ENCODE measurements at places on chromosomes 11 and 22.

- DNase-seq, result no peak
These were observed 132.9 kb downstream of the COMMD9 start for GRCh38 chr11:36156161-36156816.

- DNase-seq, result no peak
These were observed 27.0 kb downstream of the PLEKHA7 start for GRCh38 chr11:16987205-16987568.

GRCh38 chr11:3149852-3150188 lies 15.3 kb downstream of the OSBPL5 start:
- DNase-seq, result no peak

- no peak for DNase-seq
These were observed 163.6 kb downstream of the GRIK4 start for GRCh38 chr11:120675171-120675570.

- no peak for DNase-seq
These were observed 9.4 kb downstream of the IGLL1 start for GRCh38 chr22:23570681-23571080.

DNA sequence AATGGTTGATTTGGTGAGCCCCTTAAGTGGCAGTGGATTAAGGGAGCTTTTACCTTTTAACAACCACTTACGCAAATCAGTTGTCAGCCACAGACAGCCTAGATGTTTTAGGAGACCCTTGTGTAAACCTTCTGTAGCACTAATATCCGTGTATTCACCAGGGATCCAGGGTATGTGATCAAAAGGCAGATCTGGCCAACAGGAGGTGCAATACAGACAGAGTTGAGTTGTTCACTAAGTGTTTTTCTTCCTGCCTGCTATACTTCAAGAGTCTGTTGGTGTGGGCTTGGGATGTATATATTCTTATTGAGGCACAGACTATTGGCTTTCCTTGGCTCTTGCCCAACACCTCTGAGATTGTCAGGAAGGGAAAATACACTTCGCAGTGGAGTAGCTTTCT lies 175.1 kb downstream of the FAT3 start:
- DNase-seq, result peak; percentile 5

DNA sequence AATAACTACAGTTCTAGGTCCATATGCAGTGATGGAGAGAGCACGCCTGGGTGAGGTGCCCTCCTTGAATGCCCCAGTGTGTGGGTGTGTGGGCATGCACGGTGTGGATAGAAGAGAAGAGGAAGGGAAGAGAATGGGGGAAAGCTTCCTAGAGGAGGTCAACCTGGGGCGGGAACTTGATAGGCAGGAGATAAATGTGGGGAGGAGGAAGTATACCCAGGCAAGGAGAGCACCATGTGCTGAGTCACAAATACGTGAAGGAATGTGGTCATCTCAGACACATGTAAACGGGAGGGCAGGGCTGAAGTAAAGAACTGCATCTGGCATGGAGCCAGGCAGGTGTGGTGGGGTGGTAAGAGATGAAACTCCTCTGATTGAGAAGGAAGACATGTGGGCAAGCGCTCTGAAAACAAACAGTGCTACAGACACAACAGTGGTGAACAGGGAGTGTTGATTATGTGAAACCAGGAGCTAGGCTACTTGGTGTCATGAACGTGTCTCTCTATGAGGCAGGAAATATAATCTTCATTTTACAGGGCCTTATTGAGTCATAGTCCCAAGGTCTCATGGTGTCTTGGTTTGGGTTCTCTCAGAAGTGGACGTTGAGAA lies 61.5 kb upstream of the EED start:
- peak; percentile 74 for DNase-seq

- DNase-seq, result peak; percentile 23
These were observed 78.4 kb downstream of the MYO7A start for GRCh38 chr11:77206264-77207018.

DNA sequence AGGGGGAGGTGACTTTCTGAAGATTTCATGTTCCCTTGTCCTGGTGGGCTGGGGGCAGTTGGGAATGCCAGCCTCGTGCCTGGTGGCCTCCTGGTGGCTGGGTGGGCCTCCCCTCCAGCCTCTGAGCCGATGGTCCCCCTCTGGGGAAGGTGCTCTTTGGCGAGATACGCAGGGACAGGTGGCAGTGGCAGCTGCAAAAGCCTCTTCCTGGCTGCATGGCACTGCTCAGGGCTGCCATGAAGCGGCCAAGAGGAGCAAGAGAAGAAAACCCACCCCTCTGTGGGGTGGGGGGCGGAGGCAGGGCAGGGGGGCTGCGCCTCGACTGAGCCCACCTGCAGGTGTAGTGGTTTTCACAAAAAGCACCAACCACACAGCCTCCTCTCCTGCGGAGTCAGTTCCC lies 61.8 kb upstream of the PHF21B start:
- no peak for DNase-seq

- DNase-seq, result no peak
These were observed 20.2 kb upstream of the KCNJ11 start for GRCh38 chr11:17408641-17409040.

GRCh38 chr22:49825944-49826602 lies 1.6 kb downstream of the BRD1 start:
- peak; percentile 69 for DNase-seq

DNA sequence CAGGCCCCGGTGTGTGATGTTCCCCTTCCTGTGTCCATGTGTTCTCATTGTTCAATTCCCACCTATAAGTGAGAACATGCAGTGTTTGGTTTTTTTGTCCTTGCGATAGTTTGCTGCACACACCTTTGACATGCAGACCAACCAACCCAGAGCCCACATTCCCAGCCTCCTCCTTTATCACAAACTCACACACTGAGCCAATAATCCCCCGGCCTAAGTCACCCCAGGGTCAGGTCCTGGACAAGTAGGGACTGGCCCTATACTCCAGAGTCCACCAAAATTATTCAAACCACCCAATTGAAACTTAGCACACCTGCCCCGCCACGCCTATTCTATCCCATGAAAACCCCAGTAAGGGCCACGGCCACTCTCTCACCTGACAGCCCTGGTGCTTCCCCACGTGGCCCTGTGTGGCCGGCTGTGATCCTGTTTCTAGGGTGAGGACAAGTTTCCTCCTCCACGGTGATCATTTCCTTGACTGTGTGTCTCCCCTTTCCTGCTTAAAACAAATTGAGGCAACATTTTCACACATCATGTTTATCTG lies 83.1 kb upstream of the SLC22A12 start:
- no peak for DNase-seq

GRCh38 chr11:3022300-3022967 lies 30.3 kb upstream of the NAP1L4 start:
- peak; percentile 95 for DNase-seq

DNA sequence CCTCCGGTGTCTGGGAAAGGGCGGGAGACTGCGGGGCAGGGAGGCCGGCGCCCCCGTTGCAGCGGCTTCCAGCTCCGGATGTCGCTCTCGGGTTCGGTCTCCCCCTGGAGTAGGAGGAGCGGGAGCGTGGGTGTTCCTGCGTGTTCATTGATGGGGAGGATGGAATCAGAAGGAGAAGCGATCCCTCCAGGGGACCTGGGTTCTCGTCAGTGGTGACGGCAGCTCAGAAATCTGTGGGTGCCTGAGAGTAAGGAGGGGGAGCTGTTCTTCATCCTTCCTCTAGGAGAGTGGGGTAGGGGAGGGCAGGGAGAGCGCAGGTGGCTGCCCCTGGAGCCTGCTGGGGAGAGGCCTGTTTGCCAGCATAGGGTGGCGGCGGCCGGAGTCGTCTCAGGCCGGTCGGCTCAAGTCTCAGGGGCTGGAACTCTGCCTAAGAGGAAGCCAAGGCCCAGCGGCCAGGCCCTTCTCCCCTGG lies 1.1 kb downstream of the UBASH3B start:
- DNase-seq, result peak; percentile 41

- no peak for DNase-seq
These were observed 44.4 kb downstream of the MOB2 start for GRCh38 chr11:1442163-1442562.

DNA sequence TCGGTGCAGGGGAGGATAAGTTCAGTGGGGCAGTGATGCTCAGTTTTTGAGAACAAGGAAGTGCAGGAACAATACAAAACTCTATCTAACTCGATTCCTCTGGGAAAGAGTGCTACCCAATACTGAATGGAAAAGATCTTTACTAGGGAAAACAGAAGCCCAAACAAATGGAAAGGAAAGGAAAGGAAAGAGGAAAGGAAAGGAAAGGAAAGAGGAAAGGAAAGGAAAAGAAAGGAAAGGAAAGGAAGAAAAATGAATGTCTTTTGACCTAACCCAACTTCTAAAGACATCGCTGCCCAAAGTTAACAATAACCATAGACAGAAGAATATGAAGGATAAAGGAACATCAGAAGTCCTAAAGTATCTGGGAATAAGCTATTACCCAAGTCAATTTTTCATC lies 41.6 kb downstream of the PHF21A start:
- no peak for DNase-seq

DNA sequence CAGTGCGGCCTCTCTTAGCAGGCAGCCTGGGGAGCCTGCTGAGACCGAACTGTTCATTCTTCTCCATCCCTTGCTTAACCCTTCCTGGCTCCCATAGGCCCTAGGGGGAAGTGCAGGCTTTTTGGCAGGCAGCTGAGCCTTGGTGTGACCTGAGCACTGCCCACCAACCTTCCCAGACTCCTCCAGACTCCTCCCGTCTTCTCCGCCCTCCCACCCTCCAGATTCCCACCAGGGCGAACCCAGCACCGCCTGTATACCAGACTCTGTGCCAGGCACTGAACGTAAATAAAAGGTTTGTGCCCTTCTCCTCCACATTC lies 7.9 kb downstream of the RELT start:
- DNase-seq, result peak; percentile 40

DNA sequence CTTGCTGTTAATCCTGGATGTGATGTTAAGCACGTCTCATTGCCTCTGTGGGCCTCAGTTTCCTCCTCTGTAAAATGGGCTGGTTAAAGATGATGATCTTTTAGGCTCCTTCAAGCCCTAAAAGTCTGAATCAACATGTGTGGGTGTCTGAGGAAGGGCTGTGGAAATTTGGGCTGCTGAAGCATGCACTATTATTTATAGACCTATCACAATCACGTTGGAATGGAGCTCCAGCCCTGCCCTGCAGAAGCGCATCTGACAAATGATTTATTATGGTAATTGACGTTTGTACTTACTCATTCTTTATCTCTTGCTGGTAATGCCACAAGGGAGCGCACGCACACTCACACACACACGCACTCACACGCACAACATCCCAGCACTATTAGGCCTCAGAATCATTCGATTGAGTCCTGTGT lies 20.4 kb downstream of the P2RX3 start:
- DNase-seq, result no peak

Measured in NB4 (cell line).